ENCODE measurements at places on chromosomes 13 and 19. TPM values are rescaled to one million over a fixed set of nuclear protein-coding genes. Genes with fewer than 3 reads are reported as not detected.

Gene DMKN
- total RNA-seq: not detected

Gene KCNN4
- not detected for total RNA-seq

Gene CYP2A7
- total RNA-seq: not detected

Gene FLT3LG
- total RNA-seq: not detected

Gene C19orf81
- not detected for total RNA-seq

Gene FARP1
- total RNA-seq: 200 TPM

Gene RINL
- total RNA-seq: 2.2 TPM

Gene KHSRP
- total RNA-seq: 128 TPM

Gene KLK12
- total RNA-seq: not detected

Gene PTGIR
- not detected for total RNA-seq

Gene LRFN3
- 15.7 TPM for total RNA-seq

Gene HSD17B14
- total RNA-seq: 1.3 TPM

Gene KIR3DL1
- not detected for total RNA-seq

Gene ZNF787
- total RNA-seq: 14.4 TPM

Gene MIA
- total RNA-seq: not detected

Gene FLT1
- total RNA-seq: 10.0 TPM

Gene PRTN3
- total RNA-seq: 0.94 TPM

Gene SLC6A16
- total RNA-seq: 0.94 TPM

Gene BST2
- total RNA-seq: 1.6 TPM

Gene CFD
- 0.31 TPM for total RNA-seq

Gene NAPSA
- 0.63 TPM for total RNA-seq

Gene ENOX1
- 64.5 TPM for total RNA-seq

Gene CGB8
- not detected for total RNA-seq

Gene CEACAM16
- total RNA-seq: not detected

Gene CGB5
- total RNA-seq: not detected
